ENCODE measurements at places on chromosomes 5 and 9.

- peak; percentile 82 for DNase-seq
Observed at GRCh38 chr9:36151316-36152210, 15.0 kb downstream of the GLIPR2 start.

DNA sequence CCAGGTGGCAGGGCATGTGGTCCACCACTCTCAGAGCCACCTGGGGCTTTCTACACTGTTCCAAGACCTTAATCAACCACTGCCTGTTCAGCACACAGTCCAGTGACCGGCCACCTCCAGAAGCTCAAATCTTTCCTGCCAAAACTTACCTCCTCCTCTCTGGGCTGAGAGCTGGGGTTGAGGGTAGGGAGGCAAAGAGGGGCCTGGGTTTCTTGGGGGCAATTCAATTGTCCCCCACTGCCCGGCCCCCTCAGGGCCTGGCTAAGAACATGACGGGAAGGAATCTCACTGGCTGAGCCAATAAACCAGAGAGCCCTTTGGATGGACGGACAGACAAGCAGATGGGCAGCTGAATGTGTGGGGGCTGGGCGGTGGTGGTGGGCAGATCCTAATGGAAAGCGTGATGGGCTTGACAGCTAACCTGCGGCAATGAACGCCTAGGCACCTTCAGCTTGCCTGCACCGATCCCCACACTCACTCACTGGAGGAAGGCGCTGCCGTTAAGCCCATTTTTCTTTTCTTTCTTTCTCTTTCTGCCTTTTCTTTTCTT lies 5.4 kb downstream of the NR5A1 start:
- DNase-seq = no peak

- no peak for DNase-seq
Observed at GRCh38 chr5:149062371-149063016, 368 bp downstream of the SH3TC2 start.

DNA sequence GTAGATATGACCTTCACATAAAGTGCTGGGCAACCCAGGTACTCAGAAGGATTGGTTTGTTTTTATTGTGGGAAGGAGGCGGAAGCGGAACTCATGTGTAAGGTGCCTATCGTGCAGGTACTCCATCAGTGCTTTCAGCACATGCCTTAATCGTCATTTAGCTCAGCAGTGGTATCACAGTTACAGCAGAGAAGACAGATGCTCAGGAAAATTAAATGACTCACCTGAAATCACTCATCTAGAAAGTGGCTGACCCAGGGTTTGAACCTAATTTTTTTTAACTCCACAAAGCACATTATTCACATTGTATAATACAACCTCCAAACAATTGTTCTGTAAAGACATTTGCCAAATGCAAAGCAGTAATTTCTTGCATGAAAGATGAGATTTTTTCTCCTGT lies 2.2 kb downstream of the C5orf46 start:
- DNase-seq = no peak

DNA sequence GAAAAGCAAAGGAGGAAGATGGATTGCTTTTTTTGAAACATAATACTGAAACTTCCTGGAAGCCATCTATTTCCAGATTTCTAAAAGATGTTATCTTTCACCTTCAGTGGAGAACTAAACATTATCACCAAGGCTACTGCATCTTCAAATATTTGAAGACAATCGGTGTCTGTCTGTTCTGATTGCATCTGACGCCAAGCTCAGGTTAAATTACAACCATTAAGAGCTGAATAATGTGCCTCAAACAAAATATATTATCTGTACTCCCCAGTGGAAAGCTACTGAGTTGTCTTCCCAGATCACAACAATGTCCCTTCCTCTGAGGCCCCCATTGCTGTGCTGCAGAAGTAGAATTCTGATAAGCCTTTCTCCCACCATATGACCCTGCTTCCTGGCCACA lies 342.3 kb downstream of the PLK2 start:
- no peak for DNase-seq

GRCh38 chr5:153299891-153300290 lies 190.6 kb upstream of the GRIA1 start:
- no peak for DNase-seq

DNA sequence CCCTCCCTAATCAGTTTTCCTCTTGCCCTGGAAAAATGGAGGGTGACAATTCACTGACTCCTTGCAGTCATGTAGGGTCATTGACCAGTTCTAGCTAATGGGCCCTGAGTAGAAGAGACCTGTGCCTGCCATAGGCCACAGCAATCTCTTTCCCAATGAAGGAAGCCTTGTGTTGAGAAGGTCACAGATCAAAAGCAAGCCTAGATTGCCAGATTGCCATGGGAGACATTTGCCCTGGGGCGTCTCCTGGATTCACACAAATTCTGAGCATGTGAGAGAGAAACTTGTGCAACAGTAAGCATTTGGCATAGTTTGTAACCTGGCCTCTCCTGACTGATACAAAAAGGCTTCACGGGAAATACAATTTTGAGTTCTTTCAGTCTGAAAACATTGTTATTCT lies 148.0 kb downstream of the NUDT12 start:
- no peak for DNase-seq

Measured in activated T-cell treated with anti-CD3 and anti-CD28 coated beads for 4 hours (primary cell).